Thoracic aorta (tissue), 2 donors: ENCODE measurements at places on chromosomes 11 and 22.

- H3K36me3 ChIP-seq: no peaks in the 10 kb centered on the region
- H3K27me3 ChIP-seq: no peaks in the 10 kb centered on the region
- H3K4me1 ChIP-seq: peaks cover 4% of the 10 kb centered on the region
- peak overlapping the region; percentile 15 for H3K27ac ChIP-seq
- no peak for DNase-seq
- no peak overlapping the region for H3K4me3 ChIP-seq
Observed at GRCh38 chr11:61922539-61922938, 5.2 kb upstream of the RAB3IL1 start.

- H3K36me3 ChIP-seq: no peaks in the 10 kb centered on the region
- peaks cover 30% of the 10 kb centered on the region for H3K4me1 ChIP-seq
- H3K27me3 ChIP-seq: no peaks in the 10 kb centered on the region
- no peak overlapping the region for H3K27ac ChIP-seq
Observed at GRCh38 chr11:35316161-35316560, 103.2 kb downstream of the SLC1A2 start.

DNA sequence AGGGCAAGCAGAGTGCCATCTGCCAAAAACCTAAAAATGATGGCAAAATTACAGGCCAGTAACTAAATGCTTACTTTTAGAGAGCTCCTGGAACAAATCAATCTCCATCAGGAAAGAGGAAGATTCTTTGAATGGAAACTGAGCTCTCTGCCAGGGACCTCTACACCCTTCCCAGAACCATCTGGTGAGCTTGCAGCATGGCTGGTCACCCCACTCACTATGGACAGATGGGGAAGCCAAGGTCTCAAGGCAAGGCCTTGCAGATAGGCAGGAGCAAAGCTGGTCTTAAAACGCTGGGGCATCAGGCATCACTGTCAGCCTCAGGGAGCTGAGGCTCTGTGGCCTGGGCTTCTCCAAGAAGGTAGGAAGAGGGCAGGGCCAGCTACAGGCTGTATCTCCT, 36.2 kb downstream of the SERGEF start:
- H3K27ac ChIP-seq: no peak overlapping the region
- no peak for DNase-seq
- no peaks in the 10 kb centered on the region for H3K27me3 ChIP-seq
- H3K4me1 ChIP-seq: peaks cover 5% of the 10 kb centered on the region

- H3K36me3 ChIP-seq: no peaks in the 10 kb centered on the region
- no peaks in the 10 kb centered on the region for H3K27me3 ChIP-seq
- no peak for DNase-seq
- no peak overlapping the region for H3K27ac ChIP-seq
- H3K4me1 ChIP-seq: no peaks in the 10 kb centered on the region
- H3K4me3 ChIP-seq: no peak overlapping the region
Observed at GRCh38 chr11:42138454-42138853, 679.0 kb upstream of the LRRC4C start.

DNA sequence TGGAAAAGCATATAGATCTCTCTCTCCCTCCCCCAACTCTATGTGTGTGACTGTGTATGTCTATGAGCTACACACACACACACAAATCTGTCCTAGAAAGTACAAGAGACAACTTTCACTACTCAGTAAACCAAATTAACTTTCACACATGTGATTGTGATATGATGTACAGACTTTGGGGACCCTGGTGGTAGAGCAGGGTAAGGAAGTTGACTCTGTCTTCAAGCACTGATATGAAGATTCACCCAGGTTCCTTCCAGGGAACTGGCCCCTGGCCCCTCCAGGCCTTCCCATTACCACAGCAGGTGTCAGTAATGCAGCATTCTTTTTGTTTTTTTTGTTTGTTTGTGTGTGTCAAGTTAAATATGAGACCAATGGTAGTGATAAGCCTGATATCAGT, 66.1 kb upstream of the PTH start:
- H3K36me3 ChIP-seq: no peaks in the 10 kb centered on the region
- no peaks in the 10 kb centered on the region for H3K27me3 ChIP-seq
- H3K27ac ChIP-seq: no peak overlapping the region
- no peak overlapping the region for H3K4me3 ChIP-seq
- H3K4me1 ChIP-seq: no peaks in the 10 kb centered on the region
- no peak for DNase-seq

- no peaks in the 10 kb centered on the region for H3K36me3 ChIP-seq
- H3K4me3 ChIP-seq: no peak overlapping the region
- DNase-seq: no peak
- H3K27ac ChIP-seq: no peak overlapping the region
Observed at GRCh38 chr11:116439361-116439677, 333.5 kb downstream of the BUD13 start.

DNA sequence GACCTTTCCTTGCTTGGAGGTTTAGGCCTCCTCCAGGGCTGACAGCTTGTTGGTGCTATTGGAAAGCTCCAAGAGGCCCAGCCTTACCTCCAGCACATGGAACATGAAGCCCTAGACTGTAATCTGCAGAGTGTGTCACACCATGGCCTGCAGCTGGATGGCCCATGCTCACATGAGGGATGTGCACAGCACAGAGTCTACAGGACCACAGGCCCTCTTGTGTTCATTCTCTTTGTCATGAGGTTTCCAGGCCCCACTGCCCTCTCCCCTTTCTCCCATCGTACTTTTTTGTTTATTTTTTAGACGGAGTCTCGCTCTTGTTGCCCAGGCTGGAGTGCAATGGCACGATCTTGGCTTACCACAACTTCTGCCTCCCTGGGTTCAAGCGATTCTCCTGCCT, 10.0 kb downstream of the FADS1 start:
- no peaks in the 10 kb centered on the region for H3K4me1 ChIP-seq
- peaks cover 66% of the 10 kb centered on the region for H3K36me3 ChIP-seq
- no peak for DNase-seq
- no peak overlapping the region for H3K4me3 ChIP-seq
- H3K27ac ChIP-seq: no peak overlapping the region

- H3K4me1 ChIP-seq: no peaks in the 10 kb centered on the region
- no peaks in the 10 kb centered on the region for H3K36me3 ChIP-seq
- no peaks in the 10 kb centered on the region for H3K27me3 ChIP-seq
- no peak overlapping the region for H3K4me3 ChIP-seq
- no peak overlapping the region for H3K27ac ChIP-seq
Observed at GRCh38 chr11:6077723-6078122, 29.8 kb upstream of the OR56B4 start.

GRCh38 chr11:120576606-120577005, 65.1 kb downstream of the GRIK4 start:
- H3K4me3 ChIP-seq: no peak overlapping the region
- no peak for DNase-seq
- H3K27me3 ChIP-seq: no peaks in the 10 kb centered on the region
- no peaks in the 10 kb centered on the region for H3K4me1 ChIP-seq
